ENCODE measurements at places on chromosomes 12 and 14.

DNA sequence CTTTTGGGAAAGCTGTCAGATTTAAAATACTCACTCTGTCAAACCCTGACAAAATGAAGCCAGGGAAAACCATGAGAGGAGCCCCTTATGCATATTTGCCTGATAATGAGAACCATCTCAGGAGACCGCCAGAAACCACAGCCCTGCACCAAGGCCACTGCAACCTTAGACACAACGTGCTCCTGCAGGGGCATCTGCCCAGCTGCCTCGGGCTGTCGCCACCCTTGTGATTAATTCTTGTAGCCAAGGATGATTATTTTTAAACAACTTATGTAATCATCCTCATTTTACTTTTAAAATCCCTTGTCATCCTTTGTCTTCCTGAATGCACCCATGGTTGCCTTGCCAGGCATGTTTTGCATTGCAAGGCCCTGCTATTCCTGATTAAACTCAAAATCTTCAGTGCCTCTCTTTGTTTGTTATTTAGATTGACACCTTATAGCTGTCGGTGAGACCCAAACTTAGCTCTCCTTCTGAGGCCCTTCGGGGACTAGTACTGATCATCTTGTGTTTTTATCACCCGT lies 766.4 kb upstream of the TMEM132C start:
- no peak for DNase-seq

DNA sequence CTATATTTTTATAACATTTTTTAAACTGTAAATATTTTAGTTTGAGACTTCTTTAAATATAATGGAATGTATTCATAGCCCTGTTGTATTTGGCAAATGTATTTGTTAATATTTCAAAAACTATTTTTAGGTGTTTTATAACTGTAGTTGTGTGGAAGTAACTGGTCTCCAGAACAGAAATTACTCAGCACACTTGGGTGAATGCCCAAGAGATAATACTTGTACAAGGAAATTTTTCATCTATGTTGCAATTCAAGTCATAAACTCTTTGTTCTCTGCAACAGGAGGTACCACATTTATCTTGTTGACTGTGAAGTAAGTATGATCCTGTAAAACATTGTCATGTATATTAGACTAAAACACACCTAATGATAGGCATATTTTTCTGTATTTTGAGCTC lies 72.8 kb downstream of the SLCO1B3 start:
- DNase-seq, result no peak

GRCh38 chr12:80469681-80470080 lies 25.6 kb downstream of the PTPRQ start:
- DNase-seq, result no peak

GRCh38 chr12:114733919-114734318 lies 49.9 kb upstream of the TBX3 start:
- no peak for DNase-seq

Data from lower leg skin (tissue), 4 donors.